ENCODE measurements at places on chromosomes 1 and 21. TPM values are rescaled to one million over a fixed set of nuclear protein-coding genes. Genes with fewer than 3 reads are reported as not detected.

DNA sequence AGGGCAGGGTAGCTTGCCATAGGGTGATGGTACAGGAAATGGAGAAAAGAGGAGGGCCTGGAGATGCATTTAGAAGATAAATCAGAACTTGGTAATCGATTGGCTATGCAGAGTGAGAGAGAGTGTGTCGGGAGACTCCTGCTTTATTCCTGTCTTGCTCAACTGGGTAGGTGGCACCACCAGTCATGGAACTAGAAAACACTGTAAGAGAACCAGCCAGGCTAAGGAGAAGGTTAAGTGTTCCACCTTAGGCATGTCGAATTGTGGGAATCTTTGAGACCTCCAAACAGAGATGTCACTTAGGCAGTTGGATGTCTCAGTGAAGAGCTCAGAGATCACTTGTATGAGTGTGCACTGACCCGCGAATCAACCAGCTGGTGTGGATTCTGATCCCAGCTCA, 28.7 kb upstream of the RD3 start:
- no peak for DNase-seq
- peaks cover 16% of the 10 kb centered on the region for H3K4me1 ChIP-seq
- no peaks in the 10 kb centered on the region for H3K36me3 ChIP-seq
- no peak overlapping the region for H3K4me3 ChIP-seq

DNA sequence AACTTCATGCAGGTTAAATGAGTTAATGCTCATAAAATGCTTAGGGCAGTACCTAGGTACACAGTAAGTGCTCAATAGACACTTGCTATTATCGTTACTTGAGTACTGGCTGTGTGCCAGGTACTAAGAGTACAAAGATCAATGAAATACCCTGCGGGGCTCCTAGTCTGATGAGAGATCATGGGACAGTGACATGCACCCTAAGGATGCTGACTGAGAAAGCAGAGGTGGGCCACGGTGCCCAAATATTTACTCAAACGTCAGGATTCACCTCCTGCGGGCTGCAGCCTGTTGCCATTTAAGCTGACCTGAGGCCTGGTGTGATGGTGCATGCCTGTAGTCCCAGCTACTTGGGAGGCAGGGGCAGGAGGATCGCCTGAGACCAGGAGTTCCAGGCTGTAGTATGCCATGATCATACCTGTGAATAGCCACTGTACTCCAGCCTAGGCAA, 19.8 kb upstream of the LUZP1 start:
- no peak overlapping the region for H3K27ac ChIP-seq
- peaks cover 28% of the 10 kb centered on the region for H3K27me3 ChIP-seq
- H3K36me3 ChIP-seq = no peaks in the 10 kb centered on the region
- no peak for DNase-seq
- no peaks in the 10 kb centered on the region for H3K4me1 ChIP-seq
- no peak overlapping the region for H3K4me3 ChIP-seq

Gene CDA
- total RNA-seq = not detected

Gene FMO1
- not detected for total RNA-seq

DNA sequence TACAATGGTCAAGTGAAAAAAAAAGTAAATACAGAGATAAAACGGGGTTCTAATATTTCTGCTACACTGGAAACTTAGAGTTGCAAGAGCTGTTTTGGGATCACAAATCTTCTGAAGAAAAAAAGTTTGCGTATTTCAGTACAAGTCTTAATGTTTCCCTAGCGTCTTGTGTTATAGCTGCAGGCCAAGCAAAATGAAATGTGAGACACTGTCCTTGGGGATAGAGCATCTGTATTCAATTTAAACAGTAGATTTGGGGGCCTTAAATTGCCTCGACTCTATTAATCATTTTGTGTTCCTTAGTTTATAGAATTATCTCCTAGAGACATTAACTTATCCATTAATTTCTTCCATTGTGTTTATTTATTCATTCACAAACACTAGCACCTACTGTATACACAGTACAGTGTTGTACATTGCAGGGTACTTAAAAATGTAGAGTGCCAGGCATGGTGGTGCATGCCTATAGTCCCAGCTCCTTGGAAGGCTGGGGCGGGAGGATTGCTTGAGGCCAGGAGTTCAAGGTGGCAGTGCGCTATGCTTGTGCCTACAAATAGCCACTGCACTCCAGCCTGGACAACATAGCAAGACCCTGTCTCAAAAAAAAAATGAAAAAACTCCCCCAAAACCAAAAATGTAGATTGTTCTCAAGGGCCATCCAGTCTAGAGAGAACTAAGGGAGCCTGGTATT, 7.9 kb downstream of the DISC1 start:
- DNase-seq = no peak
- H3K36me3 ChIP-seq = no peaks in the 10 kb centered on the region
- no peaks in the 10 kb centered on the region for H3K4me1 ChIP-seq
- H3K4me3 ChIP-seq = no peak overlapping the region
- H3K27me3 ChIP-seq = peaks cover 23% of the 10 kb centered on the region

DNA sequence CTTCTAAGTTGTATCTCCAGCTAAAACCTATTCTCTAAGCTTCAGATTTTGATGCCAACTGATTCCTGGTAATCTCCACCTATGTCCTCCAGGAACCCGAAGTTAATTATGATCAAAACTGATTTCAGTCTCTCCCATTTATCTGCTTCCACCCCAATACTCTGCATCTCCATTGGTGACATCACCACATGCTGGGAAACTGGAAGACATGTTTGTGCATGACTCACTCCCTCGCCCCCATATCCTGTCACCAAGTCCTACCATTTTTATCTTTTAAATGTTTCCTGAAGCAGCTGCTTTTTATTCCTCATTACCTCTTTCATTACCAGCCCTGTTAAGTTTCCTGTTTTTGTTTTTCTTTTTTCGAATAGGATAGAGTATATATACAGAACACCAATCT, 228.5 kb downstream of the LRRC40 start:
- no peak overlapping the region for H3K4me3 ChIP-seq
- peak overlapping the region; percentile 14 for H3K27ac ChIP-seq
- no peak for DNase-seq
- H3K36me3 ChIP-seq = no peaks in the 10 kb centered on the region

GRCh38 chr1:153683854-153684253, 5.4 kb downstream of the NPR1 start:
- peak; percentile 34 for DNase-seq
- H3K4me3 ChIP-seq = no peak overlapping the region
- no peaks in the 10 kb centered on the region for H3K36me3 ChIP-seq
- no peak overlapping the region for H3K27ac ChIP-seq

DNA sequence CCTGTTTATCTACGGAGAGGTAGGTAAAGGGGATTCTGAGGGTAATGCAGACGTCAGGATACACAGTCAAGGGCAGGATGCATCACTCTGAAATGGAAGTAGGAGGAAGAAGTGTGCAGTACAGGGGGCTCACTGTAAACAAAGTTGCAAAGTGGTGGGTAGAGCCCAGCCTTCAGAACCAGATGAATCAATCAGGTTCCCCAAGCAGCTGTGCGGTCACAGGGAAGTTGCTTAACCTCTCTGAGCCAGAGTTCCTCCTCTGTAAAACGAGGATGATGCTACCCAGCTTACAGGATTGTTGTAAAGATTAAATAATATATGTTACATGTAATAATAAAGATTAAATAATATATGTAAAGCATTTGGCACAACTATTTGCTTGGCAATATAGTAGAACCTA, 13.5 kb upstream of the MYOM3 start:
- H3K27ac ChIP-seq = no peak overlapping the region
- H3K4me3 ChIP-seq = no peak overlapping the region
- DNase-seq = no peak
- H3K4me1 ChIP-seq = no peaks in the 10 kb centered on the region
- no peaks in the 10 kb centered on the region for H3K36me3 ChIP-seq

- no peak overlapping the region for H3K4me3 ChIP-seq
- H3K27ac ChIP-seq = no peak overlapping the region
- DNase-seq = no peak
Observed at GRCh38 chr1:231683439-231684165, 57.0 kb downstream of the DISC1 start.

DNA sequence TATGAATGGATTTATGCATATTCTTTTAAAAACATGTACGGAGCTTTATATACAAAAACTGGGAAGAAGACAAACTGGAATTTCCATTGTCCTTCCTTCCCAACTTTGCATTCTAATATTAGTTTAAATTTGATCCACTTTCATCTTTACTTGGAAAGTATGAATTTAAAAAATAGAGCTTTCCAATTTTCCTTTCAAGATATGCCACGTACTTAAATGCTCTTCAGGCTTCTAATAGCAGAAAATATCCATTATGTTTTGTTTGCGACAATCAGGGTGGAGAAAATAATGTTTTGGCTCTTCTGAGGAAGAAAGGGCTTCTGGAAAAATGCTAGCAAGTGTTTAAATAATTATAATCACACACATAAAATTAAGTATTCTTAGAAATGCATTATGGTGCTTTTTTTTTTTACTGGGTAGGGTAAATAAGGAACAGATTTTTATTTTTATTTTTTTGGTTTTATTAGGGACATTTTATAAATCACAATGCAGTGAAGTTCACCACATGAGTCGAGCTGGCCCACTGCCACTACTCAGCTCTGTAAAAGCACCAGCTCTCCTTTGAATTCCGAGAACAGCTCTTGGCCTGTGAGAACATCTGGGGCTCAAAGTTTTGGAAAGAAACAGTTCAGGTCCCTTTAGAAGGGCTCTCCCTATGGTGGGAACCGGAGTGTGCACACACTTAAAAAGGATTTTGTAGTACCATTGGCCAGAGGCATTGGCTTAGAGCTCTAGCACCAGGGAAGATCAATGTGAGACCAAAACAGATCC, 287.4 kb upstream of the LYPLAL1 start:
- H3K27ac ChIP-seq = no peak overlapping the region
- H3K4me1 ChIP-seq = no peaks in the 10 kb centered on the region
- H3K27me3 ChIP-seq = no peaks in the 10 kb centered on the region
- no peaks in the 10 kb centered on the region for H3K36me3 ChIP-seq

- H3K27ac ChIP-seq = peak overlapping the region; percentile 4
- no peaks in the 10 kb centered on the region for H3K36me3 ChIP-seq
- no peak for DNase-seq
- H3K4me3 ChIP-seq = no peak overlapping the region
Observed at GRCh38 chr1:39103328-39104157, 77.4 kb downstream of the NDUFS5 start.

- peak; percentile 37 for DNase-seq
- peaks cover 30% of the 10 kb centered on the region for H3K4me1 ChIP-seq
- H3K4me3 ChIP-seq = peak overlapping the region; percentile 61
- no peaks in the 10 kb centered on the region for H3K27me3 ChIP-seq
- no peaks in the 10 kb centered on the region for H3K36me3 ChIP-seq
- peak overlapping the region; percentile 90 for H3K27ac ChIP-seq
Observed at GRCh38 chr21:37562920-37563640, 196.5 kb downstream of the DYRK1A start.

Measured in K562 (cell line).